ENCODE measurements at places on chromosomes 7 and 10. TPM values are rescaled to one million over a fixed set of nuclear protein-coding genes. Genes with fewer than 3 reads are reported as not detected.

- H3K27ac ChIP-seq, result no peak overlapping the region
- DNase-seq, result no peak
- H3K36me3 ChIP-seq, result no peaks in the 10 kb centered on the region
- no peaks in the 10 kb centered on the region for H3K27me3 ChIP-seq
- H3K4me3 ChIP-seq, result no peak overlapping the region
Observed at GRCh38 chr10:50529660-50530059, 94.1 kb downstream of the SGMS1 start.

- H3K4me3 ChIP-seq, result no peak overlapping the region
- H3K4me1 ChIP-seq, result no peaks in the 10 kb centered on the region
- no peaks in the 10 kb centered on the region for H3K36me3 ChIP-seq
Observed at GRCh38 chr7:34298492-34299013, 359.5 kb upstream of the NPSR1 start.

DNA sequence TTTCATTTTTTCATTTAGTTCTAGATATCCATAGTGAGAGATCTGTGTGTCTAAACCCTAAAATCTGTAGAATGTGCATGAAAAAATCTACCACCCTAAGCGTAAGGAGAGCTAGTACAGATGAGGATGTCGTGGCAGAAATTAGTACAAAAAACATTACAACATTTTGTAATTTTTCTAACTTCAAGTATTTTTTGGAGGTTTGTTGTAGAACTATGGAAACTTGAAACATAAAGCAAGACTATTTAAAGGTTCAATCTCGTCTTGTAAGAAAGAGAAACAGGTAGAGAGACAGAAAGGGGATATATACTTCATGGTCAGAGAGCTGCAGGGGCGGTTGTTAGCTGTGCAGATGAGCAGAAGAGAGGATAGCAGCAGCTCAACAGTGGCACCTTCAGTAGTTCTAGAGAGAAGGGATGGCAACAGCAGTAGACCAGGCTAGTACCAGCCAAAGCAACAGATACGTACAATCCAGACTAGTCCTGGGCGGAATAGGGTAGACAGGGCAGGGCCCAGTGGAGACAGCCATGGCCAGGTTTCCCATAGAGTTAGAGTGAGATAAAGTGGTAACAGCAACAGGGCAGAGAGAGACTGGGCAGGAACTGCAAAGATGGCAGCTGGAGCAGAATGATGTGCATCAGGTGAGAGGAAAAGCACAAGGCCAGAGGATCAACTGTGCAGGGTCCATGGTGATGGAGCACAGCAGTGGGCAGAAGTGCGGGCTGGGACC, 145.2 kb downstream of the FRMD4A start:
- H3K27ac ChIP-seq, result no peak overlapping the region
- no peaks in the 10 kb centered on the region for H3K36me3 ChIP-seq
- DNase-seq, result peak; percentile 57
- peaks cover 16% of the 10 kb centered on the region for H3K4me1 ChIP-seq
- peaks cover 24% of the 10 kb centered on the region for H3K27me3 ChIP-seq

DNA sequence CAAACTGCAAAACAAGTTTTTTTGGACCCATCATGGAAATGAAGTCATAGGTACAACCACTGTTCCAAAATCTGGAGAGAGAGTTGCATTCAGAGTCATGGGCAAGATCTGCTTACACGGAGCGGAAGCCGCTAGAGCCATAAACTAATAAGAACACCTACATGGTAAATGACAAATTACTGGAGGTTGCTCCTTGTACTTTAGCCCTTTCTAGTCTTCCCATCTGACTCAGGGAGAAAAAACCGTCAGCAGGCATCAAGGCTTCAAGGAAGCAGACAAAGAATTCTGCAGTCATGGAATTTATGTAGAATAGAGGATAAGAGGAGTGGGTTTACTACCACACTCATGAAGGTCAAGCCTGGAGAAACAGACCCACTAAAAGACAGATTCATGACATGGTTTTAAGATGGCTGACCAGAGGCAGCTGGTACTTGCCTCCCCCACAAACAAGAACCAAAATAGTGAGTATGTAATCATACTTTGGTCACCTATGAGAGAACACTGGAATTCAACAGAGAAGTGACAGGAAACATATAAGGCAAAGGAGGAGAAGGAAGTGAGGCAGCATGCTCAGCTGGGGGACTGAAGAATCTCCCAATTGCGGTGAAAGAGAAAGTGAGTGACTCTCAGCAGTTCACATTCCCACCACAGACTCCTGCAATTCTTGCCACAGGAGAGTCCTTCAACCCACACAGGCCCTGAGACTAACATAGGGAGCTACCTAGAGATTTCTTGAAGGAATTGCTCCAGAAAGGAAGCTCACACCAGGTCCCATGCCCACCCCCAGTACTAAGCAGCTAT, 42.4 kb upstream of the ASAH2 start:
- H3K4me3 ChIP-seq, result no peak overlapping the region
- no peaks in the 10 kb centered on the region for H3K4me1 ChIP-seq
- H3K27ac ChIP-seq, result no peak overlapping the region
- H3K27me3 ChIP-seq, result no peaks in the 10 kb centered on the region
- no peak for DNase-seq

- H3K27me3 ChIP-seq, result no peaks in the 10 kb centered on the region
- no peak overlapping the region for H3K27ac ChIP-seq
- no peaks in the 10 kb centered on the region for H3K4me1 ChIP-seq
- DNase-seq, result no peak
- H3K36me3 ChIP-seq, result no peaks in the 10 kb centered on the region
Observed at GRCh38 chr7:111436608-111437007, 125.7 kb downstream of the IMMP2L start.

The CDK5 gene
- total RNA-seq, result 7.6 TPM

DNA sequence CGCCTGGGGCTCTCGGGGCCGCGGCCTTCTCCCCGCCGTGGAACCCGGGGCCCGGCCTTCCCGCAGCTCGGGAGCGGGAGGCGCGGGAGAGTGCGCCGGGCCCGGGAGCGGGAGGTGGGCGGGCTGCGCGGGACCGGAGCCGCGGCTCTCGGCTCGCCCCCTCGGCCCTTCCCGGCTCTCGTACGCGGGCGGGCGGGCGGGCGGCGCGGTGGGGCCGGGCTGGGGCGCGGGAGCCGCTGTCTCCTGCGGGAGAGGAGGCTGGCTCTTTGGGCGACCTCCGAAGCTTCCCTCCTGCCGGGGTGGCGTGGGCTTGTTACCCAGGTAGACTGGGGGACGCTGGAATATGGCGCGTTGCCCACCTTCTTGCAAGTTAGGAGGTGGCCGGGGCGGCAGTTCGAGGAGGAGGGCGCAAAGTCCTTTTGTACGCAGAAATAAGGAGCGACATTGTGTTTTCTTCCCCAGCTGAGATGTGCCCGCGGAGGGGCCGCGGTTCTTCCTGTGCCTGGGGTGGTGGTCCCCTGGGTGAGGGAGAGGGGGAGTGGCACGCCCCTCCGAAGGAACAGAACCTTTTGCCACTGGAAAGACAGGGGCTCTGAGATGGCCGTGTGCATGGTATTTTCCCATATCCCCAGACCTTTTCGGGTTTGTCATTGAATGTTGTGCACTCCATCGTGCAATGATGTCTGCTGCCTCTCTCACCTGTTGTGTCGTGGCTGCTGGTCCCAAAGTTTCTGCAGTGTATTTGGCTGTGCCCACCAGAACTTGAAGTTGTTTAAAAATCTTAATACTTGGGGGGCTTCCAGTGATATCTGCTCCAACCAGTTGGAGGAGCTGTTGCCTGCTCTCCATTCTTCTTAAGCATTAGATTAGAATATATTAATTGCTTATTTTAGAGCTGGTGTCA, 844 bp downstream of the NRF1 start:
- peak overlapping the region; percentile 89 for H3K4me3 ChIP-seq
- H3K27ac ChIP-seq, result peak overlapping the region; percentile 81
- no peaks in the 10 kb centered on the region for H3K36me3 ChIP-seq
- H3K4me1 ChIP-seq, result peaks cover 52% of the 10 kb centered on the region
- DNase-seq, result peak; percentile 38

- H3K4me3 ChIP-seq, result no peak overlapping the region
- H3K27me3 ChIP-seq, result peaks cover 15% of the 10 kb centered on the region
- no peaks in the 10 kb centered on the region for H3K4me1 ChIP-seq
- DNase-seq, result no peak
Observed at GRCh38 chr10:15439341-15439842, 68.3 kb upstream of the FAM171A1 start.

The BLNK gene
- total RNA-seq, result 0.35 TPM
